ENCODE measurements at places on chromosomes 4 and X.

DNA sequence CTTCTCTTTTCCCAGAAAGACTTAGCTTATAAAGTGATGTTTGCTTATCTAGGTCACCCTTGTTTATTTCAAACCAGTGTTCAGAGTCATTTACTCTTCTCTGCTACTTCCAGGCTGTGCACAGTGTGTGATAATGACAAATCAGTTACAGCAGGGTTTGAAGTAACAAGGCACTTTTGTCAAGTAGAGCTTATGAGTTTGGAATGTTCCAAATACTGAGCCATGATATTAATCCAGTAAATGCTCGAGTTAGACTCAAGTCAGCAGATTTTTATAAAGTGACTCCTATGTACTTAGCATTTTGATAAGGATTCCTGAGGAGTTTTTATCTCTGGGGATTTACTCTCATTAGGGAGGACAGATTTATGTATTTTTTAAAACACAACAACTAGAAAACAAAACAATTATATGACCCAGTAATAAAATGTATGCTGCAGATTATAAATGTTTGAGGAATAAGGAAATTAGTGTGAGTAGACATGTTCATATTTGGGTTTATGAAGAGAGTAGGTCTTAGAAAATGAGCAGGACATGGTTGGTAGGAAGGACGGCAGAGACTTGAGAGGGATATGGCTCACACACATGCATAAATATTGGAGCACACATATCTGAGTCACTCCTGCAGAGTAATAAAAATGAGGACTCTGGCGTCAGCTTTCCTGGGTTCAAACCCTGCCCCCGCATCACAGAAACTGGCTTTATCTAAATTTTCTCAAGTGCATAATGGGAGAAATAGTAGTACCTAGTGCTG lies 271.2 kb downstream of the FBXO8 start:
- DNase-seq, result no peak

DNA sequence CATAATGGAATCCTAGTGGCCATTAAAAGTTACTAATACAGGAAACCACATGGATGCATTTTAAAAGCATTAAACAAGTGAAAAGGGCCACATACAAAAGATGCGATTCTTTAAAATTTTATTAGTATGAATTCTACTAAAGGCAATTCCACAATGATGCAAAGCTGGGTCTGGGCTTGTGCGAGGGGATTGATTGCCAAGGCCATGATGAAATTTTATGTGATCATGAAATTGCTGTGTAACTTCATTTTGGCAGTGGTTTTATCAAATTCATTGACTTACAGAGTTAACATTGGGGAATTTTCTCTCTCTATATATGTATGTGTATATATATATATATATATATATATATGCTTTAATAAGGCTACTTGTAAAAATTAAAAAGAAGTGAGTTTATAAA lies 1142.5 kb upstream of the IGFBP7 start:
- no peak for DNase-seq

DNA sequence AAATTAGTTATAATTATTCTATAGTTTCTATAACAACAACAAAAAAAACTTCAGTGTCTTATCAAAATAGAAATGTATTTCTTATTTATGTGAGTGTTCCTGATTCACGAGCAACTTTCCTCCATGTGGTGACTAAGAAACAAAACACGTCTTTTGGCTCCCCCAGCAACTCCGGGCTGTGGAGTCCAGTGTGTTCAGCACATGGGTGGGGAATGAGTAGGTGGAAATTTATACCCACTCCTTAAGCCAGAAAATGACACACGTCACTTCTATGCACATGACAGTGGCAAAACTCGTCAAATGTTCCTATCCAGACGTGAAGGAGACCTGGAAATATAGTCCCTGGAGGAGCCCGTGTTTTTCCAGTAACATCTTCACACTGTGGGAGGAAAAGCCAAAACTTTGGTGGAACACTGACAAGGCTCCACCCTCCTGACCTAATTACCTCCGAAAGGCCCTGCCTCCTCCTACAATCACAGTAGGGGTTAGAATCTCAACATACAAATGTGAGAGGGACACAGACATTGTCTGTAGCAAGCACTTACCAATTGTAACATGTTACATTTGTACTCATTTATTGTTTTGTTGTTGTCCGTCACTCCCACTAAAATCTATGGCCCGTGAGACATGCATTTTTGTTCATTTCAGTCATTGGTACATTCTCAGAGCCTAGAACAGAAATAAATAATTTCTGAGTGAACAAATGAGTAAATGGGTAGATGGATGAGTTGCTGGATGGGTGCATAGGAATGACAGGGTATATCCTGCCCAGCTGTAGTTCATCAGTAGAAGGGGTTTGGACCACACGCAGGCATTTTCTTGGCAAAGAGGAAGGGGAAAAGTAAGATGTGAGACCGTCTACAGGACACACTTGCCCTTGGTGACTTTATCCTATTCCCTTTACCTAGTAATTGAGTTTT lies 605.8 kb upstream of the TENM3 start:
- DNase-seq, result no peak

GRCh38 chr4:67576538-67576937 lies 18.0 kb downstream of the STAP1 start:
- no peak for DNase-seq

DNA sequence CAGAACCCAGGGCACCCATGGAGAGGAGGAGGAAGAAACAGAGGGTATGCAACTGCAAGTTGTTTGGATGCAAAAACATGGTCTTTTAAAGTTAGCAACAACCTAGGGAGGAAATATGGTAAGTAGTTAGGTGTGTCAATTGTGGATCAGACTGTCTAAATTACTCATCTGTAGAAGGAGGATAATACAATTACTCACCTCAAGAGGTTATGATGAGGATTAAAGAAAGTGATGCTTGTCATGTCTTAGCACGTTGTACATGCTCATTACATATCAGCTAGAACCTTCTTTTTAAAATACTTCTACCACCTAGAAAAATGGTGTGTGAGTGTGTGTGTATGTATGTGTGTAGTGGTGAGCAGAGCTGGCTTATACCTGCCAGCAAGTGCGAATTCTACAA lies 2.3 kb upstream of the C1QTNF7 start:
- DNase-seq, result no peak

GRCh38 chr4:142743121-142743825 lies 102.8 kb downstream of the INPP4B start:
- no peak for DNase-seq

DNA sequence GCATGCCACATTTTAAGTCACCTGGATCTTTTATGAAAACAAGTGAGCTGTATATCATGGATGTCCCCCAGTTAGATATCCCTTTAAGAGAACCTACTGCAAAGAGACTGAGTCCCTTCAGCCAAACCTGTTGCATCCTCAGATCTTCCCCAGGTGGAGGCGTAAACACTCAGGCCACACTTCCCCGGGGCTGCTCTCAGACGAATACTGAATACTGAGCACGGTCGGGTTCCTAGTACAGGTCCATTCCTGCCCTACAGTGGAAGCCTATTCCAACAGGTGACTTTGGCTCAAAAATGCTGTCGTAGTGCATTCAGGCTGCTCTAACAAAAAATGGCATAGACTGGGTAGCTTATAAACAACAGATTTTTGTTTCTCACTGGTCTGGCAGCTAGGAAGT lies 320.2 kb upstream of the CLNK start:
- no peak for DNase-seq

DNA sequence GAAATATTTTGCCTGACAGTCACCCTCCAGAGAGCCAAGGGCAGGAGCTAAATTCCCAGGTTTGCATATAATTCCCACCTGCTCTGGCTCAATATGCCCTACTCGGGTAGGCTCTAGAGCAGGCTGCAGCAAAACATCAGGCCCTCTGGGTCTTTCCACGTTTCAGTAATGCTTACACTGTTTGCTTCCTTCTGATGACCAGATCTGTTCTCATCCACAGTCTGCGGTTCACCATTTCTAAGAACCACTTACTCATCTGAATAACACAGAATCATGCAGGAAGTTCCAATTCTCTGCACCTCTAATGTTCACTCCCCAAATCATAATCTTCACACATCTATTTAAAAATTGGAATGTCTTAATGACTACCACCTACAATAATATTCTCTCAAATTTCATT lies 141.4 kb downstream of the PPP3CA start:
- DNase-seq, result peak; percentile 84

DNA sequence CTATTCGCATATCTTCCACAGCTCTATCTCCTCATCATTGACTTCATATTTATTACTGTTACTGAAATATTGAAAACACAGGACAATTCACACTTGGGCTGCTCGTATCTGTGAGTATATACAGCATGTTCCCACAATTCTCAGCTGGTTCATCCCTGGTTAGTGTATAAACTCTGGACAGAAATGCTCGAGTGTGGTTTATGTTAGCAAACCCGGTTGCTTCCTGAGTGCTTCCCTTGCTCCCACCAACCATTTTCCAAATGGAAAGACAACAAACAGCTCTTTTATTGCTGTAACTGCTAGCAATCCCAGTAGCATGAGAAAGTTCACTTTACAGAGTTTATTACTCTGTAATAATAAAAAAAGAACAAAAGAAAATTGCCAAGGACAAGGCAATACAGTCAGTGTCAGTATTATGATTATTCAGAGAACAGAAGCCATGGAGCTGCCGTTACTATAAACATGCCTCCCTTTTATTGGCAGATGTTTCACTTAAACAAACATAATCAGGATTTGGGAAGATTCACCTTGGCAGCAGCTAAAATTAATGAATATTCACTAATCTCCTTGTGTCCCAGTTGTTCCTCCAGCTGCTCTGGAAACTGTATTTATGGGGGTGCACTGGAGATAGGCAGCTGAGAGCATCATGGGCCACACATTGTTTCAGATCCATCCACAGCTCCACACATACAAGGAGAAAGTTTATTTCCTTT lies 134.1 kb upstream of the GUCY1A1 start:
- no peak for DNase-seq

DNA sequence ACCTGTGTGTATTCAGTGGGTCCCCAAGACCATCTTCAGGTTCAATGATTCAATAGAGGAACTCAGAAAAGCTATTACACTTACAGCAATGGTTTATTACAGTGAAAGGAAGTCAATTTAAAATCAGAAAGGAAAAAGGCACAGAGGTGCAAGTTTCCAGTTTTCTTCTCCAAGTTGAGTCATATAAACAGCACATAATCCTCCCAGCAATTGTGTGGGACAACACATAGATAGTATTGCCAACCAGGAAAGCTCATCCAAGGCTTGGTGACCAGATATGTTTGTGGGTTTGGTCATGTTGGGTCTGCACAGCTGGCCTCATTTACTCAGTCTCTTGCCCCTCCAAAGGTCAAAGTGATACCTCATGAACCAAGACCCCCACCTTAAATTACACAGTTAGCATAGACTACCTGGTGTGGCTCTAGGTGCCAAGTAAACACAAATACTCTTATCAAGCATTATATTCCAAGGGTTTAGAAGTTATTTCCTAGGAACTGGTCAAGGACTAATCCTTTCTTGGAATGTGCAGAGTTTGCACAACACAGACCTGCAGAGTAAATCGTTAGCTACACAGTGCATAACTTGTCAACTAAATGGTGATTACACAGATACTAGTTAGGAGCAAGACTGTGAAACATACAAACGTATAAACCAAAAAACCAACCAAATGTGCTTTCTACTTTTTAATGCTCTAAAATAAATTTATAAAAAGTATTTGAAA lies 777.3 kb downstream of the PCDH18 start:
- DNase-seq, result no peak

GRCh38 chrX:54602563-54602962 lies 72.5 kb downstream of the GNL3L start:
- no peak for DNase-seq

- no peak for DNase-seq
Observed at GRCh38 chrX:150255441-150256296, 107.4 kb upstream of the MAMLD1 start.

DNA sequence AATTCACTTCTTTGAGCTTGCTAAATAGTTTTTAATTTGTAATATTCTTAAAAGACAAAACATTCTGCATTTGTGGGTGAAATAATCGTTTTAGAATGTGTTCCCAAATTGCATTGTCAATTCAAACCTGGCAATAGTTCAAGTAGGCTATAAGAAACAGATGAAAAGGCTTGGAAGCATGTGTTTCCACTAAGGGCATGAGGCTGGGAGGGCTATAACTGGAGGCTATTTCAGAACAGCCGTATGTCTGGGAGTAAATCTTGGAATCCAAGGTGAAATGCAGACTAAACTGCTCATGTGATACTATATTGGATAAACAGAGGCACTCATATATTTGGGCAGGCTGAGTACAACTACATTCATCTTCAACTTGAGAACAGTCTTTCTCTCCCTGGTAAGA lies 117.4 kb upstream of the GRPR start:
- no peak for DNase-seq

GRCh38 chr4:187362937-187363857 lies 632.4 kb upstream of the ZFP42 start:
- DNase-seq, result no peak

DNA sequence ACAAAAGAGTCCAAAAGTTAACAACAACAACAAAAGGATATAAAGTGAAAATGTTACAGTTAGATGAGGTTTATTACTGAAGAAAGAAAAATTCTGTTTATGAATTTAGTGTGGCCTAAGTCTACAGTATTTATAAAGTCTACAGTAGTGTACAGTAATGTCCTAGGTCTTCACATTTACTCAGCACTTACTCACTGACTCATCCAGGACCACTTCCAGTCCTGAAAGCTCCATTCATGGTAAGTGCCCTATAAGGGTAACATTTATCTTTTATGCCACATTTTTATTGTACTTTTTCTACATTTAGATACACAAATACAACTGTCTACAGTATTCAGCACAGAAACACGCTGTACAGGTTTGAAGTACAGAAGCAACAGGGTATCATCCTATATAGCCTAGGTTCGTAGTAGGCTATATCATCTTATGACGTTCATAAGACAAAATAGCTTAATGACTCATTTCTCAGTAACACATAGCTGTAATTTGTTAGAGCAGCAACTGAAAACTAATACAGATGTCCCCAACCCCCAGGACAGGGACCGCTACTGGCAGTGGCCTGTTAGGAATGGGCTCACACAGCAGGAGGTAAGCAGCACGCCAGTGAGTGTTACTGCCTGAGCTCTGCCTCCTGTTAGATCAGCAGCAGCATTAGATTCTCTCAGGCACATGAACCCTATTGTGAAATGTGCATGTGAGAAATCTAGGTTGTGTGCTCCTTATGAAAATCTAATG lies 61.3 kb downstream of the CENPC start:
- DNase-seq, result no peak

DNA sequence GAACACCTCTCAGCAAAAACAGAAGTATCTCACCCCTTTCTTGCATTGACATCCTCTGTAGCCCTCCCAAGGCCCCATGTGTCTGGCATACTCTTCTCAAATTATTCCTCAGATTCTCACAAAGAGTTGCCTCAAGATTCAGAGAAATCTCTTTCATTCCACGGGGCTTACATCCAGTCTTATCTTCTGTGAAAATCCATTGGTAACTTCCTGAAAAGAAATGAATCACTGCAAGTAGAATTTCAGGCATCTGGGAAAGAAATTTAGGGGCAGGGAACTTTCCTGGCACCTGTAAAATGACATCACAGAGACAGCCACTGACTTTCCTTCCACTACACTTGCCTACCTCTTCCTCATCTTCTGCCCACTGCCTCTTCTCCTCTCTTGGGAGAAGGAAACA lies 182.5 kb upstream of the ARHGEF9 start:
- DNase-seq, result no peak

- no peak for DNase-seq
Observed at GRCh38 chrX:11407331-11408108, 114.3 kb downstream of the AMELX start.
